A172 (cell line): ENCODE measurements at places on chromosomes 4 and X.
A peak's percentile ranks its signal among the peaks of the same experiment; 100 is the strongest.

DNA sequence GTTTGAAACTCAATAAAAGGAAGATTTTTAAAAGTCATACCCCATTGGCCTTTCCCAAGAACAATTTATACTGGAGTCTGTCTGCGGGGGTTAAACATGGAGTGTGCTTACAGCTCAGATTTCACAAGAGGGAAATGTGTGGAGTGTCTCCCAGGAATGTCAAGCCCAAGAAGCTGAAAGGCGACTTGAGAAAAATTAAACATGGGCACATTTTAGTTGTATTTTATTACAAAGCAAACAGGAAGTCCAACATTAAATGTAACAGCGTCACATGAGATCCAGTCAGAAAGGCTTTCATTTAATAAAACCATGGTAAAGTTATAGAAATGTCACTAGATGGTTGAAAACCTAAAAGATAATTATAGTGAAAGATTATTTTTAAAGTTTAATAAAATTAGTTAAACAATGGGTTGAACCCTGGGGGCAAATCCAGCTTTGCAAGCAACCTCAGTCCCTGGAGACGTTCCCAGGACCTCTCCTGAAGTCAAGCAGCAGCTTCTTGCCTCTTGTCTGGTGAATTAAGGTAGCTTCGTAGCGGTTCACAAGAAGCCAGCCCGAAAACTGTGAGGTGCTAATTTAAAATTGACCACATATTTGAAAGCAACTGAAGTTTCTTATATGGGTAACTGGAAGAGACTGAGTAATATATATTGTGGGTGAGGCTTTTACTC lies 168.4 kb upstream of the EDNRA start:
- no peak for DNase-seq

DNA sequence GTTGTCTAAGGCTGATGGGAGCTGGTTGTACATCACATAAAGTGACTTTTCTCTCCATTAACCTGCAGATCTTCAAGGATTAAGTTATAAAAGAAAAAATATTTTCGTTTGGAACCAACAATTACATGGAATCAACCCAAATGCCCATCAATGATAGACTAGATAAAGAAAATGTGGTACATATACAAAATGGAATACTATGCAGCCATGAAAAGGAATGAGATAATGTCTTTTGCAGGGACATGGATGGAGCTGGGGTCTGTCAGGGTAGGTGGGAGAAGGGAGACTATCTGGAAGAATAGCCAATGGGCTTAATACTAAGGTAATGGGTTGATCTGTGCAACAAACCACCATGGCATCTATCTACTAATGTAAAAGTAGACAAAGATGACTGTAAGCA lies 313.2 kb downstream of the FSTL5 start:
- no peak for DNase-seq

- DNase-seq, result no peak
Measured at GRCh38 chrX:109036624-109037023, 300.3 kb upstream of the IRS4 start.

- no peak for DNase-seq
Measured at GRCh38 chr4:19346636-19347035, 905.1 kb upstream of the SLIT2 start.

GRCh38 chr4:17962171-17962570 lies 59.4 kb downstream of the LCORL start:
- DNase-seq, result no peak

DNA sequence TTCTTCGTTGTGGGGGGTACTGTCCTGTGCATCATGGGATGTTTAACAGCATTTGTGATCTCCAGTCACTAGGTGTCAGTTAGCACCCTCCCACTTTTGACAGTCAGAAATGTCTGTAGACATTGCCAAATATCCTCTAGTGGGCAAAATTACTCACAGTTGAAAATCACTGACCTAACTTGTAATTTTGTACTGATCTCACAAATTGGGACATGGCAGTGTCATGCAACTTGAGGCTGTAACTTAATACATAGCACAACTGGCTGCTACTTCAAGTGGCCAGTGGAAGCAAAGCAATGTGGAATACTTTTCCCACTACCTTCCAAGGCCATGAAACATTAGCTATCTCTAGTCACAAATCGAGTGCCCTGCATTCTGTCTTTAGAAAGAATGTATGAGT lies 23.2 kb upstream of the TSPAN7 start:
- no peak for DNase-seq

DNA sequence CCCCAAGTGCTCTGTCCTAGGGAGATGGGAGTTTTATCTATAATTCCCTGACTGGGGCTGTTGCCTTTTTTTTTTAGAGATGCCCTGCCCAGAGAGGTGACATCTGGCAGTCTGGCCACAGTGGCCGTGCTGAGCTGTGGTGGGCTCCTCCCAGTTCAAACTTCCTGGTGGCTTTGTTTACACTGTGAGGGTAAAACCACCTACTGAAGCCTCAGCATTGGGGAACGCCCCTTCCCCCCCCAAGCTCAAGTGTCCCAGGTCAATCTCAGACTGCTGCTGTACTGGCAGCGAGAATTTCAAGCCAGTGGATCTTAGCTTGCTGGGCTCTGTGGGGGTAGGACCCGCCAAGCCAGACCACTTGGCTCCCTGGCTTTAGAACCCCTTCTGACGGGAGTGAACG lies 38.3 kb upstream of the CBLL2 start:
- no peak for DNase-seq

DNA sequence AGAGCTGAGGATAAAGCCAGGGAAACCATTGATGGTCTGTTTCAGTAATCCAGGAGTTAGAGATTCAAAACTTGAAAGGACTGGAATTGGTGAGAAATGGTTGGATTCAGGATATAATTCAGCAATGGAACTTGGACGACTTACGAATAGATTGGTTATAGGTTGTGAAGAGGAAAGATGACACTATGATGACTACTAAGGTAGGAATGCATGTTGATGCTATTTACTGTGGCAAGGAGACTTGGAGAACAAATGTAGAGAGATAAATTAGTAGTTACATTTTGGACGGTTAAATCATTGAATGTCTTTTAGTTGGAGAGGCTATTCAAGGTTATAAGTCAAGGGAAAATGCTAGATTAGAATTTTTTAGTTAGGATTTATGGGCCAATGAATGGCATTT lies 365.4 kb upstream of the TECRL start:
- DNase-seq, result peak; percentile 12

DNA sequence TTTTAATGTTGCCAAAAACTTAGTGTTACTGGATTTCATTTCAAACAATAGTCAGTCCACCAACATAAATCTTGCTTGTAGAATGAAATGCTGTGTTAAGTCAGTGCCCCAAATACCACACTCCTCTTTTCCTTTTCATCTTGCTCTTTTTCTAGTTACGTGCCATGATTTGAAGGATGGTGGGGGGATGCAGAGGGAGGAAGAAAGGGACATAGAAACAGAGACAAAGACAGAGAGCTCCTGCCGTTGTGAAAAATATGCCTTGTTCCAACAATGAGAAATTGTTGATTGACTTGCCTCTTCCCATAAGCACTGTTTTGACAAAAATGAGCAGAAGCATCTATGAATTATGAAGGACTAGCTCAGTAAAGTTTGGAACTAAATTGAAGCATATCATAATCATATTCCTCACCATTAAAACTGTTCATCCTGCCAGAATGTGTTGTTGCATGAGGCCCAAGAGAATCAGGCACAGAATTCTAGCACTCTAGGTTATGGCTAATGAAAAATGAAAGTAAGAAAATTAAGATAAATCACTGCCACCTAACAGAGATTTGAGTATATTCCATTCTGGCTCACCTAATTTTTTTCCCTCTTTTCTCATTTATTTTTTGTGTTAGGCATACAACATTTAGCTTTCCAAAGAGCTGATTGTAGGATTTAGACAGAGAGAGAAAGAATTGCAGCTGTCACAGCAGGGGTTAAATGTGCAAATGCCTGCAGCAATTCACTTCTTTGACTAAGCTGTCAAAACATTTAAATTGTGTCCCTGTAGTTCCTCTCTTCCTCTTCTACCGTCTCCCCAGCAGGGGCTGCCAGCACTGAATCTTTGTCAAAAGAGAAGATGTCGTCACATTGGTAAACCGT lies 111.6 kb upstream of the PTPN13 start:
- DNase-seq, result peak; percentile 22

- peak; percentile 72 for DNase-seq
Measured at GRCh38 chr4:83075311-83076095, 39.0 kb downstream of the PLAC8 start.

GRCh38 chrX:4320436-4320947 lies 607.0 kb upstream of the PRKX start:
- DNase-seq, result no peak

DNA sequence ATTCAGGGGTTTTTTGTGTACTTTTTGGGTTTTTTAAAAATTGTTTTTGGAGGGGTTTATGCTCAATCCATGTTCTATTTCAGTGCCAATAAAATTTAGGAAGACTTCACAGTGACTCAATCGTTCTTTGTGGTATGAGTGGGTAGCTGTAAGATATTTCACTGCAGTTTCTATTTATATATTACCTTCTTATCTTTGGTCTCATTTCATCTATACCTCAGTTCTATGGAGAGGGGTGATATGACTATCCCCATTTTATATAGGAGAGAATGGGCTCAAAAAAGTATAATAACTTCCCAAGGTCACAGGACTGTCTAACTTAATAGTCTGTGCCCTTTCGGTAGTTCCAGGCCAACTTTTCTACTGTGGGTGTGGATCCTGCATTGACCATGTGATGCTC lies 74.4 kb downstream of the MSN start:
- DNase-seq, result no peak

GRCh38 chr4:151644622-151645021 lies 116.2 kb downstream of the GATB start:
- no peak for DNase-seq

DNA sequence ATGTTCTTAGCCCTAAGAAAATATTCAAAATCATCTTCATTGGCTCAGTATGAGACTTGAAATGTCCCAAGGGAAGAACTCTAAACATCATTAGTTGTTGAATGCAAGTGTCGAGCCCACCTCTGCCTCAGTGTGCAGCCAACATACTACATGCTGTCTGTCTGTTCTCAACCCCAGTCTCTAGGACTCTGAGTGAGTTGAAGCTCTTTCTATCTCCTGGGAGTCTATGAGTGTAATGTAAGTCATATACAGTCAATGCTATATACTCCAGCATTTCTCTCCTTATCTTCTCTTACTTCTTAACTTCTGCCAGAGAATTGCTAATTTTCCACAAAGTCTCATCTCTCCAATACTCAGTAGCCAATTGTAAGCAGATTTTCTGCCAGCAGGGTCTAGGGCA lies 61.3 kb downstream of the SPATA18 start:
- no peak for DNase-seq

DNA sequence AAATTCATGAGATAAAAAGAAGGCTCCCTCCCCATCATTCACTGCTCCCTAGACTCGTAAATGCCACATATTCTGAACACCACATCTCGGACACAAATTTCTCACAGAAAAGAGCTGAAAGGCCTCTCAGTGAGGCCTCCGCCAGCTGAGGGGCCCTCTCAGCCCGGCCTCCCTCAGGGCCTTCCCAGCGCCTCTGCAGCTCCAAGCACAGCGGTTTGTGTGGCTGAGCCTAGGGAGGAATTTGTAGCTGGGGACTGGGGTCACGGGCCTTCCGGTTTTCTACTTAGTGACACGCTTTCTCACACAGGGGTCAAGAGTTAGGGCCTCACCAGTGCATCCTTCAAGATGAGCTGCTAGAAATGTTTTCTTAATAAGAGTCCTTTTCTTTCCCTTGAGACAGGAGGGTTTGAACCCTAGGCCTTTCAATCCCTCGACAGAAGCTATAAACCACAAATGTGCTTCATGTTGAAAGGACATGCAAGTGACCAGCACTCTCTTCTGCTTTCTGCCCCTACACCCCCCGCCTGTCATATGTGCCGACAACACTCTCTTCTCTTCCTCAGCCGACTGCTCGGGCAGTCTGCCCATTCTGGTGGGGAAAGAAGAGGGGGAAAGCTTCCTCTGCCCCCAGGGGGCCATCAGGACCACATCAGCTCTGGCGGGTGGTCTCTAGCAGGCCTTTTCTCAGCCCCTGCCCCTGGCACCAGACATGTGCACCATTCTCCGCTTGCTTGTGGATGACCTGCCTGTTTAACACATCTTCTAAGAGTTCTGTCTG lies 104.9 kb downstream of the CHIC2 start:
- DNase-seq, result no peak

GRCh38 chr4:130510661-130511060 lies 1414.7 kb downstream of the C4orf33 start:
- DNase-seq, result no peak

GRCh38 chr4:158714937-158715336 lies 8.3 kb downstream of the PPID start:
- DNase-seq, result no peak

DNA sequence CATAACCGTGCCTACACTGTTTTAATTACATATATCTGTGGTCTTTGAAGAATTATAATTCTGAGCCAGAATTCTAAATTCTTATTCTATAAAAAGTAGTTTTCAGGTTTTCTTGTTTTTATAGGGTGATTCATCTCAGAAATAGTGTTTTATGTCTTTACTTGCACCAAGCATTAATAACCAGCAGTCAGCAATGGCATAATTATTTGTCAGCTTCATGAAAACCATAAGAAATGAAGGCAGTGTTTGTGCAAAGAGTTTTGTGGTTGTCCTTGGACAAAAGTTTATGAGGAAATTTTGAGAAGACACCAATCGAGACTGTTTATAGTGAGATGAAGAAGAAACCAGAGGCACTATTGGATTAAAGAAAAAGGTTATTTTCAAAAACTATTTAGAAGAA lies 37.2 kb downstream of the EDNRA start:
- DNase-seq, result peak; percentile 5

- DNase-seq, result no peak
Measured at GRCh38 chrX:153779891-153780677, 757 bp upstream of the SRPK3 start.

- DNase-seq, result no peak
Measured at GRCh38 chrX:45309096-45309495, 108.4 kb upstream of the DIPK2B start.

- peak; percentile 33 for DNase-seq
Measured at GRCh38 chr4:127685292-127685691, 44.9 kb upstream of the SLC25A31 start.
